ENCODE measurements at places on chromosomes 4 and X. TPM values are rescaled to one million over a fixed set of nuclear protein-coding genes. Genes with fewer than 3 reads are reported as not detected.
A peak's percentile ranks its signal among the peaks of the same experiment; 100 is the strongest.

GRCh38 chrX:1442724-1443367, 9.9 kb downstream of the ASMTL start:
- H3K36me3 ChIP-seq = no peaks in the 10 kb centered on the region
- no peaks in the 10 kb centered on the region for H3K4me1 ChIP-seq
- no peaks in the 10 kb centered on the region for H3K27me3 ChIP-seq
- DNase-seq = peak; percentile 23

GRCh38 chr4:47235721-47236120, 204.4 kb downstream of the GABRB1 start:
- no peaks in the 10 kb centered on the region for H3K27me3 ChIP-seq
- no peak overlapping the region for H3K4me3 ChIP-seq
- no peaks in the 10 kb centered on the region for H3K36me3 ChIP-seq
- no peaks in the 10 kb centered on the region for H3K4me1 ChIP-seq
- H3K27ac ChIP-seq = no peak overlapping the region

Gene COL4A6
- total RNA-seq = 2.7 TPM

- no peak for DNase-seq
- H3K4me3 ChIP-seq = no peak overlapping the region
- no peaks in the 10 kb centered on the region for H3K4me1 ChIP-seq
These were observed 53.2 kb upstream of the ABCG2 start for GRCh38 chr4:88211473-88212252.

GRCh38 chr4:79027656-79028055, 88.4 kb upstream of the PAQR3 start:
- H3K27ac ChIP-seq = no peak overlapping the region
- H3K27me3 ChIP-seq = no peaks in the 10 kb centered on the region
- no peak overlapping the region for H3K4me3 ChIP-seq
- no peaks in the 10 kb centered on the region for H3K36me3 ChIP-seq
- H3K4me1 ChIP-seq = no peaks in the 10 kb centered on the region

DNA sequence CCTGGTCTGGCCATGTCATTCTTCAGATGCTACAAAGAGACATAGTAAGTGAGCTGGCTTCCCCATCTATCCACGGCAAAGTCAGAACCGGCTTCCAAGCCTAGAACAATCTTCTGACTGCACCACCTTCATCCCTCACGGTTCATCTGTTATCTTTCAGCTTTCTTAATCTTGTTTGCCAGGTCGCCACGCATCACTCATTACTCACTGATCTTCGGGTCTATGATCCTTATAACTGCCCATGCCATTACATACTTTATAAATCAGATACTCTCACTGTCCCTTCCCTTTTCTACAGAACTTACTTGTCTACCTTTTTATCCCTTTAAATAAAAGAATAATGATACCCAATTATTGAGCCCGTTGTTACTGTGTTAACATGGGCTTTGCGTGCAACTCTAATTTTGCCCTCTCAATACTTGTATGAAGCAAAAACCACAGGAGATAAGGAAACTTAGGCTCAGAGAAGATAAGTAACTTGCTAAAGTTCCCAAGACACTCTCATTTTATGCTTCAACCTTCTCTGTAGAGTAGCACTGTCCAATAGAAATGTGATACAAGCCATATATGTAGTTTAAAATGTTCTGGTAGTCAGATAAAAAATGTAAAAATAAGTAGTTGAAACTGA, 171.7 kb downstream of the AMELX start:
- H3K27ac ChIP-seq = no peak overlapping the region
- H3K4me3 ChIP-seq = no peak overlapping the region
- no peaks in the 10 kb centered on the region for H3K36me3 ChIP-seq
- no peak for DNase-seq
- no peaks in the 10 kb centered on the region for H3K27me3 ChIP-seq

DNA sequence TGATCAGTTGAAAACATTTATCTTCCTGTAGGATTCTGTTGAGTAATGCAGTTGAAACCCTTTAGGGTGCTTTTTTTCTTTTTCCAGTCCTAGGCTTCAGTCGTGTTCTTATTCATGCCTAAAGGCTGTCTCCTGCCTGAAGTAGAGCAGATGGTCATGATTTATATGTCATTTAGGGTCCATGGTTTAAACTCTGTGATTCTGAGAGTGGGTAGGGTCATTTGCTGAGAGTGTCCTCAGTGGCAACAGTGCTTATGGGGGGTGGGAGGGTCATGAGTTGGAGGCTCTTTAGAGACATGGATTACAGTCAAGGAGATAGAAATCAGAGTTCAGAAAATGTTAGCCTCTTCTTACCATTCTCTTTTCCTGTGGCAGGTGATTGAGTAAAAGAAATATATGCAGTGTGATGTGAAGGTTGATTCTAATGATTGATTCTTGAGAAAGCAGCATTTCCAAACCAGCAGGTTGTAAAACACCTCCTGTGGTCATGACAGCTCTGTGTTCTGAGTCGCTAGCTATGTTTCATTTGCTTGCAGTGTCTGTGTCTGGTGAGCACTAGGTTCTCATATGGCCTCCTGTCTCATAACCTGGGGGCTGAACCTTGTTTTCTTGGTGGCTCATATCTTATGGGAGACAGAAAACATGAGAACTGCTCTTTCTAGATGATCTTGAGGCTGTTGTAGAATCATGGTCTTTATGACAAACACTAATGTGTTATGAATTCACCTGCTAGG, 60.4 kb downstream of the JADE1 start:
- H3K4me1 ChIP-seq = no peaks in the 10 kb centered on the region
- no peaks in the 10 kb centered on the region for H3K27me3 ChIP-seq
- H3K4me3 ChIP-seq = no peak overlapping the region
- peaks cover 13% of the 10 kb centered on the region for H3K36me3 ChIP-seq
- no peak overlapping the region for H3K27ac ChIP-seq

Gene TMEM164
- total RNA-seq = 13.5 TPM

Data from aorta (tissue), 5 donors.